Activated CD8-positive, alpha-beta T cell treated with anti-CD3 and anti-CD28 coated beads for 36 hours (primary cell): ENCODE measurements at places on chromosomes 5 and 9. TPM values are rescaled to one million over a fixed set of nuclear protein-coding genes. Genes with fewer than 3 reads are reported as not detected.

- DNase-seq: no peak
These were observed 59.0 kb upstream of the PALM2AKAP2 start for GRCh38 chr9:109721001-109721400.

GRCh38 chr9:102479191-102479590 is 515.9 kb upstream of the CYLC2 start:
- DNase-seq: no peak

GRCh38 chr9:78294290-78295176 is 2.4 kb upstream of the PSAT1 start:
- DNase-seq: no peak

DNA sequence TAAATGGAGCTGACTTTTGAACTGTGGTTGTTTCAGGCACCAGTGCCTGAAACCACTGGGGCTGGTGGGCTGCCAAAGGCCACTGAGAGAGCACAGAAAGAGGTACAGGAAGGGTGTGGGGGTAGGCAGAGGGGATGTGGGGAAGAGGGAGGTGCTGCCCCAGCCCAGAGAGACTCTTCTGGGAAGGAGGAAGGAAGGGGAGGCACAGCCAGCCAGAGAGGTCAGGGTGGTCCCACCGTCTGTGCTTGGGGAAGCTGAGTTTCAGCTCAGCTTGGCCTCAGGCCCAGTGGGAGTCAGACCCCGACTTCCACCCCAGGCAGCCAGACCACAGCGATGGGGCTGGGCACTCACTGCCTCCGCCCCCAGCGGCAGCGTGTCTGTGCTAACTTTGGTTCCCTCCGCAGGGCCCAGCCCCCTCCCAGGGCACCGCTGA is 8.6 kb upstream of the PHYKPL start:
- peak; percentile 66 for DNase-seq

GRCh38 chr5:62127098-62127736 is 178.8 kb upstream of the KIF2A start:
- no peak for DNase-seq

DNA sequence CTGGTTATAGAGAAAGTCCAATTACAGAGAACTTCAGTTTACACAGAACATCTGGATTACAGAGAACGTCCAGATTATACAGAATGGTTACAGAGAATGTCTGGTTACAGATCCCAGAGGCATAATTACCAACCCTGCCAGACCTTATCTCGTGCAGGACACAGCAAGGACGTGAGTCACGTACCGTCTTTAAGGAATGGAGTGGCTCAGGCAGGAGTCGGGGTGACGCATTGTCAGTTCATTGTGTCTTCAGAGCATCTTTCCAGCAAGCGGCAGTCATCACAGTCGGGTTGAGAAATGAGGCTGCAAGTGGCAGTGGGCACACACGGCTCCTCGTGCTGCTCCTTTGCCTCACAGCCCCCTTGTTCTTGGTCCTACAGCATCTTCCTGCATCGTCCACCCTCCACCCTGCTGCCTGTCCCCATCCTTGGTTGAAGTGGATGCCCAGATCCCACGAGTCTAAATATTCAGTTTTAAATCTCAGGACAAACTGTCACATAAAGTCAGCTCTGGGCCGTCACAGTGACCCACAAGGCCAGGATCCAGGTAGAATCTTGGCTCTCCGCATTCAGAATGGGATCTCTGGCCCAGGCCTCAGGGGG is 30.0 kb upstream of the SLC6A19 start:
- no peak for DNase-seq

GRCh38 chr5:167723254-167723871 is 568.1 kb upstream of the WWC1 start:
- peak; percentile 77 for DNase-seq

DNA sequence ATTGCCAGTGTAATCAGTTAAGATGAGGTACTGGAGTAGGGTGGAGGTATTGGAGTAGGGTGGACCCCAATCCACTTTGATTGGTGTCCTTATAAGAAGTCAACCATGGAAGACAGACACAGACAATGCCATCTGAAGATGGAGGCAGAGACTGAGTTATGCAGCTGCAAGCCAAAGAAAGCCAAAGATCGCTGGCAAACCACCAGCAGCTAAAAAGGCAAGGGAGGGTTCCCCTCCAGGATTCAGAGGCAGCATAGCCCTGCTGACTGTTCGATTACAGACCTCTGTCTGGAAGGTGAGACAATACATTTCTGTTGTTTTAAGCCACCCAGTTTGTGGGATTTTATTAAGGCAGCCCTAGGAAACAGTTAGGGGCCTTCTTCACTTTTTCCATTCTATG is 30.5 kb upstream of the CKMT2 start:
- DNase-seq: no peak

- DNase-seq: no peak
These were observed 102.3 kb downstream of the SYK start for GRCh38 chr9:90903766-90904424.

DNA sequence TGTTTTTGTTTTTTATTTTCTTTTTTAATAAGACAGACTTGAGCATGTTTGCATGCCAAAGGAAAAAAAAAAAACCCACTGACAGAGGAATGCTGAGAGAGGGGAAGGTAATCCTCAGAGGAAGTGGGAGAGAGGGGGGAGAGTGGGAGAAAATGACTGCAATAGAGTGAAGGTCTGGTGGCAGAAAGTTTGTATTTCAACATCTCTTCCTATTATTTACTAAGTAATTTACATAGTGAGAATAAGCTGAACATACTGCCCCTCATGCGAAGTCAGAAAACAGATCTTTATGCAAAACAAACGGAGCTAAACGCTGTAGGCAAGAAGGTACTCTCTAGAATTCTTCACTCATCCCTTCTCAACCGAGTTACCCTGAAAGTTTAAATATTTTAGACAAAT is 45.0 kb downstream of the ELL2 start:
- no peak for DNase-seq

DNA sequence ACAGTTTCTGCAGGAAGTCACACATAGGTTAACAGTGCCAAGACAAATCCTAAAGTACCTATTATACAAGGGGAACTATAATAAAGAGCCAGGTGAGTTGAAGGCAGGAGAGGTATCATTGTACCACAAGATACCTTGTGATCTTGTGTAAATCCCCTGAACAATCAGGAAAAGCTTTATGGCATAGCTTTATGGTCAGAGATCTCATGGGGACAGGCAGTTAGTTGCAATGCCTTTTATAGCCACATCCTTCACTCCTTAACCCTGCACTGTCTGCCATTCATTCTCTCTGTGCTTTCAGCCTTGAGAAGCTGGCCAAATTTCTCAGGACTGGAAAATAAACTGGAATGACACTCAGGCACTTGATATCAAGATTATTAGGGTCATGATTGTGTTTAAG is 97.0 kb downstream of the GHR start:
- no peak for DNase-seq

DNA sequence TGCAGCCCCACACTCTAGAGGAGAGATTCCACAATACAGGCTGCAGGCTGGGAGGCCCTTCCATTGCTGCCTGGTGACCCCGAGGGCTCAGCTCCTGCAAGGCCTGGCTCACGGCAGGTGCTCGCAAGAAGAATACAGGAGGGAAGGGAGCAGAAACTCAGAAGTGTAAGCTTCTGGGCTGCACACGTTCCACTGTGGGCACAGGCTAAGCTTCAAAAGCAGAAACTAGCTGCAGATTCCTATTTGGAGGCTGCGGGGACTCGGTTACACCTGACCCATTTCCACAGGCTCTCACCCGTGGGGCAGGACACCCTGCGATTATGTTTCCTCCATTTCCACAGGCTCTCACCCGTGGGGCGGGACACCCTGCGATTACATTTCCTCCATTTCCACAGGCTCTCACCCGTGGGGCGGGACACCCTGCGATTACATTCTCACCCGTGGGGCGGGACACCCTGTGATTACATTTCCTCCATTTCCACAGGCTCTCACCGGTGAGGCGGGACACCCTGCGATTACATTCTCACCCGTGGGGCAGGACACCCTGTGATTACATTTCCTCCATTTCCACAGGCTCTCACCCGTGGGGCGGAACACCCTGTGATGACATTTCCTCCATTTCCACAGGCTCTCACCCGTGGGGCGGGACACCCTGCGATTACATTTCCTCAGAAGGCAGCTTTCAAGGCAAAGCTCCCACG is 10.3 kb downstream of the LPCAT1 start:
- DNase-seq: no peak

GRCh38 chr9:92850898-92851297 is 26.9 kb downstream of the ZNF484 start:
- no peak for DNase-seq

DNA sequence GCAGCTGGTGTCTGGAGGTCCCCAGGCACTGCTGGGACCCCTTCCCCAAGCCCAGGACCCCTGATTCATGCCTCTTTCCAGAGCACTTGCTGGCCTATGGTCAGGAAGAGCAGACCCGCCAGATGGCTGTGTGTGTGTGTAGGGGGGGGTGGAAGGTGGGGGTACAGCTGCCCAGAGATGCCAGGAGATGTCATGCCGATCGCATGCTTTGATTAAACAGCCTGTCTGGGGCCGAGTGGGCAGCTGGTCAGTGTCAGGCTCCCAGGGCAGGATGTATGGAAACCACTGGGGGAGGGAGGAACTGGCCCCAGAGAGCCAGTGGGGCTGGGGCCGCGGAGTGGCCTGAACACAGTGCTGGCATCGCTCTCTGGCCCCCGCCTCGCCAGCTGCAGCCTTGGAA is 23.7 kb downstream of the RXRA start:
- DNase-seq: no peak

DNA sequence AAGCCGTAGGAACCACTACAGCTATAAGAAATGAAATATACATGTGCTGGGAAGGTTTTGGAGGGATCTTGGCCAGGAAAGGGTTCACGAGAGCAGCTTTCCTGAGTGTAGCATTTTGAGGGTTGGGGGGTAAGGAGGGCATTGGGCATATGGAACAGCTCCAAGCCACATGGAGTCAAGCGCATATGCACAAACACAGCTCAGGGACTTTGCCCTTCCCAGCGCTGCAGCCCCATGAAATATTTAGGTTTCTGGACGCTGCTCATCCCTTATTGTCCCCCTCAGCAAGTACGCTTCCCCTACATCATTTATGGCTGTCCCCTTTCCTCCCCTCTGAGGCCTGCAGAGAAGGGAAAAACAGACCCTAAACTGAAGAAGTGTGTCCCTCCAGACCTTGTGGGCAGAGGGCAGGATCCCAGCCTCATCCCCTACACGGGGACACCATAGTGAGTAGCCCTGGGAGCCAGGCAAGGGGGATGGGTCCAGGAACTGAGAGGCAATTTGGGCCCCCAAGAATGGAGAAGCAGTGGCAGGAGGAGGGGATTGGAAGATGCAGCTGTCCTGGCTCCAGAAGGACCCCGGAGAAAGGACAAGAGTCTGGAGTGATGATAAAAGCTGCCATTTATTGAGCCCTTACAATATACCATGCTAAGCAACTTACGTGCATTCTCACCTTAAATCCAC is 33.7 kb downstream of the PCDH1 start:
- DNase-seq: no peak

- DNase-seq: peak; percentile 54
These were observed 35.4 kb upstream of the RLN1 start for GRCh38 chr9:5375091-5375490.

DNA sequence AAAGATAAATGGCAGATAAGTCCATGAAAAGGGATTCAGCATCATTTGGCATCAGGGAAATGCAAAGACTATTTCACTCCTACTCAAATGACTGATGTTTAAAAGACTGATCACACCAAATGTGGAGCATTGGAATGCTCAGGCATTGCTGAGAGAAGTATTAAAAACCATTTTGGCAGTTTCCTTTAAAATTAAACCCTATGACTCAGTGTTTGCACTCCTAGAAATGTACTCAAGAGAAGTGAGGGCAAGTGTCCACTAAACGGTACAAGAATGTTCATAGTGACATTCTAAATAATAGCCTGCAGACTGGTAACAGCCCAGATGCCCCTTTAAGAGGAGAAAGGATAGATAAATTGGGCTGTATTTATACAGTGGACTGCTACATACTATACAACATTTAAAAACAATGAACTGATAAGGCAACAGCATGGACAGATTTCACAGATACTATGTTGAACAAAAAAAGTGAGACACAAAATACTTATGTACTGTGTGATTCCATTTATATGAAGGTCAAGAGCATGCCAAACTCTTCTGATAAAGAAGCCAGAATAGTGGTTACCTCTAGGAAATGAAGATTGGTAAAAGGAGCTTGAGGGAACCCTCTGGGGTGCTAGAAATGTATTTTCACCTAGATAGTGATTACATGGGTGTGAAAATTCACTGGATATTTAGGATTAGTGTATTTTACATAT is 24.6 kb downstream of the APC start:
- DNase-seq: no peak

DNA sequence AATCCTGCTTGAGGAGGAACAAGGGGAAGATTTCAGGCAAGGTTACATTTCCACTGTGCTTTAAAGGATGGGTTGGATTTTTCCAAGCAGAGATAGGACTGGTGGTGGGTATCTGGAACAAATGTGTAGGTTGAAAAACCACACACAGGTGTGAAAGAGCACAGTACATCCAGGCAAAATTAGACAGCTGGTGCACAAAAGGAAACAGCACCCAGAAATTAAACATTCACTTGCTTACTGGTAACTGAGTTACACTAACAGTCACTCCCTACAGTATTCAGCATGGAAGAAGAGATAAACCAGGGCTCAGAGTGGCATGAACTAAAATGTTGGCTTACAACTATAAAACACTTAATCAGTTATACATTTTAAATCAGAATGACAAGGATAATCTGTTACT is 81.5 kb upstream of the RASEF start:
- DNase-seq: no peak

- no peak for DNase-seq
These were observed 45.8 kb upstream of the STK32A start for GRCh38 chr5:147189109-147189424.

GRCh38 chr9:128901822-128902221 is 19.0 kb upstream of the PHYHD1 start:
- no peak for DNase-seq

DNA sequence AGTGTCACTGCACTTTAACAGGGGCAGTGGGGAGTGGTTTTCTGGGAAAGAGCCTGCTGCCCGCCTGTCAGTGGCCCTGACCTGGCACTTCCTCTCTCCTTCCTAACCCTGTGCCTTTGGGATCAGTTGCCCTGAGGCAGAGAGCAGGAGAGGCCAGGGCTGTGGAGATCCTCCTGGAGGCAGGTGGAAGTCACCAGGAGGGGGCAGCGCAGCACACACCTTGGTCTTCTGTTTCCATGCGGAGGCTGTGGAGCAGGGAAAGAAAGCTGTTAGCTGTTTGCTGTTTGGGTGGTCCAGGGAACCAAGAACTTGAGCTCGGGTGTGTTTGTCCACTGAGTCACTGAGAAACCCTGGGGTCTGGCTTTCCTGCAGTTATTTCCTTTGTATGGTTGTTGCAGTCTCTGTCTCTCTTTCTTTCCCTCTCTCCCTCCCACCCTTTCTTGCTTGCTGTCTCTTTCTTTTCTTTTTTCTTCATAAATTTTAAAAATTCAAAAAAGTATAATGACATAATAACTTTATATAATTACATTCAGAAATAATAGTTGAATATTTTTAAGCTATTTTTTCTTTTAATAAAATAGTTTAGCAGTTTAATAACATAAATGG is 28.1 kb downstream of the NTRK2 start:
- DNase-seq: peak; percentile 70

GRCh38 chr9:96604004-96604319 is 15.7 kb downstream of the CDC14B start:
- no peak for DNase-seq

The CDH9 gene
- not detected for total RNA-seq

The TMEM167A gene
- 78.6 TPM for total RNA-seq

The F2RL1 gene
- 2.2 TPM for total RNA-seq

The ZNF454 gene
- total RNA-seq: not detected

The SLC36A3 gene
- total RNA-seq: not detected

The AQP3 gene
- 2.6 TPM for total RNA-seq

The NRG2 gene
- 0.11 TPM for total RNA-seq

The NTRK2 gene
- total RNA-seq: 0.09 TPM

The CDO1 gene
- total RNA-seq: 0.22 TPM

The TICAM2 gene
- 0.96 TPM for total RNA-seq

The ZNF883 gene
- total RNA-seq: 1.6 TPM
